H54 (cell line): ENCODE measurements at places on chromosomes 4 and X.

DNA sequence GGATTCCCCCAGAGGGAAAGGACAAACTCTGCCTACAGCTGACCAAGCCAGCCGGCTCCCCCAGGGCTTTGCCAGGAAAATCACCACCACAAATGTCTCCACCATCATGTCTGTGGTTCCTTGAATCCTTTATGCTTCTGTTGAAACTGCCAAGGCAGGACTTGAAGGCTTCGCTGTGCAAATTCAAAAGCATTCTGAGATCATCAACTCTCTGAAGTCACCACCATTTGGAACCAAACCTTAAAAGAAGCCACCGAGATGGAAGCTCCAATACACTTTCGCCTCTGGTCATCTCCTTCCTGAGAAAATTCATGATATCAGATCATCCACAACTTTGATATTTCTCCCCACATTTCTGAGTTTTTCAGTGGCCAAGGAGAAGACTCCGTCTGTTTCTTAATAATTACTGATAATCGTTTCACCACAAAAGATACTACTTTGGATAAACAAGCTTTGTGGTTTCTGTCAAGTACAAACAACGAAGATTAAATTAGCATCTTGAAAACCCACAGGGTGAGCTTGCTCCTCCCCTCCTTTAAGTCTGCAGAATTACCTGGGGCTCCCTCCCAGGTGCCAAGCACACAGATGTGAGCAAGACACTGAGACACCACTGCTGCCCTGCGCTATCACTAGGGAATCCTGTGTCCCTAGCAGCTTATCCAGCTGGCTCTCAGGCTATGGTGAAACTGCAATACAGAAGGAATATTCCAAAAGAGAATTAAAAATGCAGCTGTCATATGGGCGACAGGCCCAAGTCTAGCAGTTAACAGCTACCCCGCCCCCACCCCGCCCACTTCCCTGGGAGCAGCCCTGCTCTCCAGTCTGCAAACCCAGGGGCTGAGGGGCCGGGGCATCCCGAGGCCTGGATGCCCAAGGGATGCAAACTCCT lies 125.0 kb upstream of the TBL1X start:
- DNase-seq: no peak

GRCh38 chr4:159429693-159430035 lies 326.8 kb downstream of the RAPGEF2 start:
- DNase-seq: no peak

- no peak for DNase-seq
Observed at GRCh38 chr4:2354118-2354517, 64.3 kb downstream of the ZFYVE28 start.

GRCh38 chr4:110612631-110613269 lies 10.1 kb downstream of the PITX2 start:
- DNase-seq: no peak

GRCh38 chr4:138858419-138858818 lies 157.2 kb upstream of the NOCT start:
- DNase-seq: no peak

DNA sequence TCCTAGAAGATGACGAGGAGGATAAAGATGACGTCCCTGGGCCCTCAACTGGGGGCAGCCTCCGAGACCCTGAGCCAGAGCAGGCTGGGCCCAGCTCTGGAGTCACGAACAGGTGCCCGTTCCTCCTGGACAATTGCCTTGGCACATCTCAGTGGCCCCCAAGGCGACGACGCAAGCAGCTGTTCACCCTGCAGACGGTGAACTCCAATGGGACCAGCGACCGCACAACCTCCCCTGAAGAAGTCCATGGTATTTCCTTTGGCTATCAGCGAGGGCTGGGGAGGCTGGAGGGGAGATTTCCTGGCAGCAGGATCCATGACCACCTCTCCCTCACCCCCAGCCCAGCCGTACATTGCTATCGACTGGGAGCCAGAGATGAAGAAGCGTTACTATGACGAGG lies 11.9 kb downstream of the USP11 start:
- DNase-seq: no peak

GRCh38 chrX:122816288-122816687 lies 367.8 kb upstream of the GRIA3 start:
- no peak for DNase-seq

GRCh38 chrX:19793471-19793870 lies 93.9 kb downstream of the SH3KBP1 start:
- no peak for DNase-seq

- no peak for DNase-seq
Observed at GRCh38 chr4:135684001-135684400, 1482.4 kb upstream of the PABPC4L start.

DNA sequence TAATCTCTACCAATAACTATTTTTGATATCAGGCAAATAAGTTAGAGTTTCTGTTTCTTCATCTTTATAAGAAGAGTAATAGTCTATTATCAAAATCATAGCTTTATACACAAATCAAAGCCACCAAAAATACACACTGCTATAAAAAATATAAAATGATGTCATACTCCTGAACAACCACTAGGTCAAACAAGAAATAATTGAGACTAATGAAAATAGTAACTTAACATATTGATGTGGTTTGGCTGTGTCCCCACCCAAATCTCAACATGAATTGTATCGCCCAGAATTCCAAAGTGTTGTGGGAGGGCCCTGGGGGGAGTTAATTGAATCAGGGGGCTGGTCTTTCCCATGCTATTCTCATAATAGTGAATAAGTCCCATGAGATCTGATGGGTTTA lies 2277.5 kb downstream of the ARAP2 start:
- DNase-seq: no peak

GRCh38 chr4:183507925-183508696 lies 3.3 kb downstream of the ING2 start:
- DNase-seq: no peak

DNA sequence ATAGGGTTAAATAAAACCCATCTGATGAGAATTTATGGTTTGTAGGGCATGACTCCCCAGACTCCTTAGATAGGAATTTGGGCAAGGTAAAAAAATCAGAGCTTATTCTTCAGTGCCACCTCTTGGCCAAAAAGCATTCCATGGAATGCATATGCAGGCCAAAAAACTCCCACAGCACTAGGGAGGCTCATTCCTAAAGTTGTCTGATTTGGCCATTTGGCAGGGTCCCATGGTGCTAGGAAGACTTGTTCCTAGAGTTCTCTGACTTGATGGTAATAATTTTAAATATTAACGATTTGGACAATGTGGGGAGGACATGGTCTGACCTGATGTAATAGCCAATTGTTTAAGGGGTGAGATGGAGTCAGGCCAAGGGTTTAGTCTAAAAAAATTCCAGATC lies 93.0 kb downstream of the SPIN4 start:
- no peak for DNase-seq

DNA sequence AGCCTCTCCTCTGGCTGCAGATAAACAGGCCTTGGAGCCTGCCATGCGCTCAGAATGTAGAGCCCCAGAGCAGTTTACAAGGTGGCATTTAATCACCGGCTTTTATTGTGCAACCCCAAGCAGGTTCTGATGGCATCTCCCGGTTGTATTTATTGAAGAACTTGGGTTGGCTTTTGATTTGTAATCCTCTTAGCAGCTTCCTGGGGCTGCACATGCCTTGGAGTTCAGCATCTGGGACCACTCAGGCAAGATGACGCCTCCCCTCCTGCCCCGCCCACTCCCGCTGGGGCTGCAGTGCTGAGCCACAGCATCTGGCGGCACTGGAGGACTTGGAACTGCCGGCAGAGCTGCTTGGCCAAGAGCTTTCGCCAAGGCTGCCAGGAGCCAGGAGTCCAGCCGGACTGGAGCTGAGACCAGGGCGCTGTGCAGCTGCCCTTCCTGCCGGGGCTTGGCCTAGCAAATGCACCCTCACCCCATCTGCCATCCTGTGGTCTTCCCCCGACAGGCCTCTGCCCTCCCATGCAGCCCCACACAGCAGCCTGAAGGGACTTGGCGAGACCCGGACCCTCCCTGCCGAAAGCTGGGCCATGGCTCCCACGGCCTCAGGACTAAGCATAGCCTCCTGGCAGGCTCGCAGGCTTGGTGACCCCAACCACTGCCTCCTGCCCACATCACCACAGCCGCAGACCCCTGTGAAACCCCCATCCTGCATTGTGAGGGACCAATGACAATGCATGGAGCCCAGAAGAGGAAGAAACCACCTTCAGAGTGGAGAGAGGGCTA lies 5.4 kb downstream of the HTRA3 start:
- DNase-seq: no peak

DNA sequence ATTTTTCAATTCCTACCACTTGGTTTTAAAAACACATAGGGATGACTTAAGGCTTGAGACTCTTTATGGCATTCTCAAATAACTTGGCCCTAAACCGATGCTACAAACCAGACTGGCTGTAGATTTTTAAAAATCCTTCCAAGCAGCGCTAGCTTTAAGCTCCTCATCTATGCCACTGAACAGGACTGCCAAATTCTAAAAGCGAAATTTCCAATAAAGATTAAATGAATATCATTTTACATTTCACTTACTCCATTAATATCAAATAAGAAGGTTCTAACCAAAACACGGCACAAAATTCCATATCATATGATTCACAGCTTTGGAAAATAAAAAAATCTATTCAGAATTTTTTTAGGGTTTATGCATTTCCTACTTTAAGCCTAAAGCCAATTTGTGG lies 134.2 kb downstream of the FANCB start:
- DNase-seq: no peak

DNA sequence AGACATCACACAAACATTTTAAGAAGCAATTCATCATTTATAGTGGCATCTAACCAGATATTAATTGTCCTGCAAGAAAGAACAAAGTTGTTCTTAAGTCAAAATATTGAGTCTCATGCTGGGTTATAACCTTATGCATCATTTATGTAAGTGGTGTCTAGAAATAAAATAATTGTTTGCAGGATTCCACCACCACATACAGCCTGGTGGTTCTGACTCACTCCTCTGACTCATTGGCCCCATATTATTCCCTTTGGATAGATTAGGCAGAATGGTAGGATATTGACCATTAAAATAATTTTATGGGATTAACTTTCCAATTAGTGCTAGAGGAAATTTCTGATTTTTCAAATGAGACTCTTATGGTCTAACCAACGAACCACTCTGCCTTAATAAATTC lies 384.5 kb downstream of the GRXCR1 start:
- no peak for DNase-seq

GRCh38 chrX:34810364-34810763 lies 132.2 kb upstream of the FAM47B start:
- peak; percentile 0 for DNase-seq

DNA sequence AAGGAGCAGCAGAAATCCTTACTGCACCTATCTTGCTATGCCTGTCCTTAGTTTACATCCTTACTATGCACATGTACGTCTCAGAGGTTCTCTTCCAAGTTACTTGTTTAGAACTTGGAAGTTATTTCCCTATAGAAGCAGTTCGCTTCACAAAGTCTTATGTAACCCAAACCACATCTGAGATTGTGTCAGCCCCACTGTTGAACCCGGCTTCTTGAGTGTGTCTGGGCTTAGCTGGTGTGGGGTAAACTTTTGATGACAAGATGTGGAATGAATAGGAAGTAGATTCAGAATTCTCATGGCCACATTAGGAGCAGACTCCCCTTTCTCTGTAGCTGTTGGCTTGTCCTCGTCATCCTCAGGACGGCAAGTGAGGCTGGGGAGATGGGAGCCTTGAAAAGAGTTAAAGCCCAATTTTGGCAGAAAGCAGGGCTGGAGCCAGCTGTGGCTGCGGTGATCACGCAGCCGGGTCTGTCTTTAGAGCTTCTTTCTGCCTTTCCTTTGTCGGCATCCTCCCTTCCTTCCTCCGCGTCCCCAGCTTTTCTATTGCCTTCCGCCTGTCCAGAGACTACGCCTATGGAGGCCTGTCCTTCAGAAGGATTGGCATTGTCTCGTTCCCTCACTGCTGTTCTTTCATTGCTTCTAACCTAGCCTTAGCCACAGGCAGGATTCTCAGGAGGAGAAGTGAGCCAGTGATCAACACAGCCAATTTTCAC lies 23.0 kb upstream of the LIMCH1 start:
- no peak for DNase-seq

GRCh38 chr4:150342945-150343344 lies 239.0 kb upstream of the MAB21L2 start:
- no peak for DNase-seq

- no peak for DNase-seq
Observed at GRCh38 chrX:117215683-117216082, 752.9 kb upstream of the CT83 start.

DNA sequence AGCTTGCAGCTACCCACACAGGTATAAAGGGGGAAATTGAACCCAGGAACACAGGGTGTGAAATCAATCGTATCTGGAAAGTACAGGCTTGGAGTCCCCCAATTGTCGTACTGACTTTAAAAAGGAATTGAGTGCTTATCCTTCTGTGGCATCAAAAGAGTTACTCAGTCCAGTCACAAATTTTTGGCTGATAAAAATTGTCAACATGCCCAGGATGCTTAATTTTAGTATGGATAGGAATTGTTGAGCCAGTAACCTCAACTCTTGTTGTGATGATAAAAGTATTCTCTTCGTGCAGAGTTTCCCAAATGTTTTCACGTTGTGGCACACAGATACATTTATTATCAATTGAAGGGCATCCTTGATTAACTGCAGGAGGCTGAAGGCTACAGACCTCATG lies 43.6 kb upstream of the FTHL17 start:
- no peak for DNase-seq

GRCh38 chr4:75370576-75370975 lies 143.6 kb downstream of the RCHY1 start:
- no peak for DNase-seq

DNA sequence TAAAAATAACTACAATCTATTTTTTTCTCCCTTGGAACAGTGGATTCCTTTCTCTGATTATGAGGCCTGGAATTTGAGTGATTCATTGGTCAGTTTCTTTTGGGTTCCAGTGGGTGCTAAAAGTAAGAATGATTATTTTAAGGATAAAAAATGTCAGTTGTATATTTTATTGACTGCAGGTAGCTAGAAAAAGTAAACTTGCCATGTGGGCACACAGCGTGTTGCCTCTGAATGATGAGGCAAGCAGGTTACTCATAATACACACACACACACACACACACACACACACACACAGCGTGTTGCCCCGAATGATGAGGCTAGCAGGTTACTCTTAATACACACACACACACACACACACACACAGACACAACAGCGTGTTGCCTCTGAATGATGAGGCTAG lies 13.8 kb downstream of the GALNT7 start:
- no peak for DNase-seq

DNA sequence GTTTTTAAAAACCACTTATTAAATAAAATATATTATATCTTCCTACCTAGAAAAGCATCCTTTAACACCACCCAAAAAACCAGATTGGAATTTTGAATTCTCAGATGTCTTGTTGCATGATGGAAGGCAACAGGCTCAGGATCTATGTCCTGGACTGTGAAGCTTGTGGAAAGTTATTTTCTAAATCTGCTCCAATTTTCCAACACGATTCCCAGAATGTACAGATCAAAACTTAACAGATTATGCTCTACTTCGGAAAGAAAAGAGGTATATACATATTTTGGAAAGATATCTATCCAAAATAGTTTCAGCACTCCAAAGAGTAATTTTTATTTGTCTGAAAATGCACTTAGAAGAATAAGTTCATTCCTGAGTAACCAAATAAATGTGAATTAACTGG lies 291.7 kb upstream of the EMCN start:
- no peak for DNase-seq

GRCh38 chrX:15989716-15990115 lies 133.6 kb upstream of the GRPR start:
- DNase-seq: no peak

GRCh38 chrX:39047174-39047573 lies 245.9 kb downstream of the MID1IP1 start:
- DNase-seq: no peak
